ENCODE measurements at places on chromosomes 4 and X. TPM values are rescaled to one million over a fixed set of nuclear protein-coding genes. Genes with fewer than 3 reads are reported as not detected.

SPANXN3 gene
- not detected for polyA plus RNA-seq

GRPR gene
- polyA plus RNA-seq = 0.24 TPM

SSX1 gene
- polyA plus RNA-seq = not detected

TENM3 gene
- 2.2 TPM for polyA plus RNA-seq

REELD1 gene
- polyA plus RNA-seq = 0.81 TPM

DUX4 gene
- polyA plus RNA-seq = 1.0 TPM

RHOH gene
- 0.64 TPM for polyA plus RNA-seq

ARSJ gene
- polyA plus RNA-seq = 6.9 TPM

FATE1 gene
- 0.61 TPM for polyA plus RNA-seq

FAM47E gene
- polyA plus RNA-seq = 8.5 TPM

GLRB gene
- 4.7 TPM for polyA plus RNA-seq

CSAG2 gene
- polyA plus RNA-seq = not detected

PF4V1 gene
- polyA plus RNA-seq = 0.53 TPM

GNRHR gene
- 0.68 TPM for polyA plus RNA-seq

POLN gene
- polyA plus RNA-seq = 5.7 TPM

FAM9C gene
- polyA plus RNA-seq = 0.11 TPM

MAPK10 gene
- 28.9 TPM for polyA plus RNA-seq

SSX2 gene
- not detected for polyA plus RNA-seq

LEF1 gene
- 30.5 TPM for polyA plus RNA-seq

HPSE gene
- polyA plus RNA-seq = 1.6 TPM

CCDC160 gene
- 3.1 TPM for polyA plus RNA-seq

COL25A1 gene
- 1.8 TPM for polyA plus RNA-seq
